ENCODE measurements at places on chromosomes 11 and 22. TPM values are rescaled to one million over a fixed set of nuclear protein-coding genes. Genes with fewer than 3 reads are reported as not detected.

DNA sequence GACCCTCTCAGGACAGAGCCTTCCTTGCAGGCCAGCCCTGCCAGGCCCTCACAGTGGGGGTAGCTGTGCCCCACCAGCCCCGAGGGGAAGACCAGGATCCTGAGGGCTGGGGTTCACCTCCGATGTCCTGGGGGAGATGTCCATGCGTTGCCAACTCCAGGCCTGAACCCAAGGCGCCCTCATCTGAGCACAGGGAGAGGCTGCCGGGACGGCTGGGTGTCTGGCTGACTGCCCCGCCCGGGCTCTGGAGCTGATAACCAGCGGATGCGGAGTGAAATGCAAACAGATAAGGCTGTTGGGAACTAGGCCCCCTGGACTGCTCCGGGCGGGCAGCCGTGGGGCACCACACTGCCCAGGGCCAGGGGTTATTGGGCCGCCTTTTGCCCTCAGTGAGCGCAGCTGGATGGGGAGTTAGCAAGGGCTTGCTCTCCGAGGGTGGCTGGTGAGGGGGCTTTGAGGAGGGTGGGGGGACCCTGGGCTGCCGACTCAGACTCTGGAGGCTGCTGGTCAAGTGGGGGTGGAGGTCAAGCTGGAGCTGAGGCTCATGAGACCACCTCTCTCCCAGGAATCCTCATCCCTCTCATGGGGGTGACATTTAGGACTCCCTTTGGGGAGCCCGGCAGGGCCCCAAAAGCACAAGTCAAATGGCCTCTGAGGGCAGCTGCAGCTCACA lies 5.6 kb upstream of the MUC6 start:
- DNase-seq: peak; percentile 37

- no peak for DNase-seq
These were observed 16.6 kb upstream of the MS4A6E start for GRCh38 chr11:60310407-60310998.

SLC5A1 gene
- not detected for total RNA-seq

DNA sequence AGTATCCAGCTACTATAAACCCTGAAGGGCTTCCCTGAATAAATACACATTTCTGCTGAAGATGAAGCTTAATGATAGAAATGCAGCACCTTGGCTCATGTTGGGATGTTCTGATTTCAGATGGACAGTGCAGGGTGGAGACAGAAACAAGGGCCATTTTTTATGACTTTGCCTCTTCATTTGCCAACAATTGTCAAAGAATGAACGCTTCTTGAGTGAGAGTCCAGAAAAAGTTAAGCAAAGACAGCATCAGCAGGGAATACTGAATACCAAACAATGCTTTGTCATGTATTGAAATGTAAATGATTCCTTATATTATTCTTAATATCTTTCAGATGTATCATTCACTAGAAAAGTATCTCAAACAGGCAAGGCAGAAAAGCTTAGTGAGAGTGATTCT lies 84.9 kb downstream of the TRPC6 start:
- no peak for DNase-seq

- DNase-seq: no peak
These were observed 19.9 kb downstream of the SERGEF start for GRCh38 chr11:17992916-17993315.

GGT5 gene
- not detected for total RNA-seq

KRTAP5-8 gene
- total RNA-seq: not detected

DNA sequence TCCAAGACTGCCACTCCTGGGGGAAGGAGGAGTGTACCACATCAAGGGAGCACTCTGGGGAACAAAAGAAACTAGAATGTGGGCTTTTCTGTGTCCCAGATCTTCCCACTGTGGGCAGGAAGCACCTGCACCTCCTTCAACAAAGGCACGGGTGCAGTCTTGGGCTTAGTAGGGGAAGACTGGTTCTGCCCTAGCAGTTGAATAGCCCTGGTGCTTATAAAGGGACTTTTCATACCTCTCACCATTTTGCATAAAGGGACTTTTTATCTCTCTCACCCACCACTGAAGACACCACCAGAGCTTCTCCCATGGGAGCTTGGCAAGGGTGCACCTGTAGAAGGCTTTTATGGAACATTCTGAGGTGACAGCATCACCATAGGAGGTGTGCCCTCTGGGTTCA lies 65.8 kb upstream of the MS4A8 start:
- DNase-seq: no peak

DNA sequence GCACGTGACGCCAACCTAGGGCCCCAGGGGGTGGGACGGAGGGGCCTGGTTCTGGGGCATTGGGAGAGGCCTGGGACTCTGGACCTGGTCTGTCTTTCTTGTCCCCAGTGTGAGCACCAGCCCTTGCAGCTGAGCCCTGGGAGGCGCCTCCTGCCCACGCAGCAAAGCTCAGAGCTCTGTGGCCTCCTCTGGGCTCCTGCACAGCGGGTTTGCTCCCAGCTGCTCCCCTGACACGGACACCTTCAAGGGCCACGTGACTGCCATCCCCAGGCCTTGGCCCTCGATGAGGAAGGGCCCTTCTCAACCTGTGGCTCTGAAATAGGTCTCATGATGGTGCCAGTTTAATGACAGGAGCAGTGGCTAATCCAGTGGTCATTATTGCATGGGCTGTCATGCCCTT lies 31.5 kb upstream of the CCDC188 start:
- no peak for DNase-seq

OR4D6 gene
- total RNA-seq: not detected

CRACR2B gene
- 9.0 TPM for total RNA-seq

- no peak for DNase-seq
These were observed 37.6 kb downstream of the GAB4 start for GRCh38 chr22:16970446-16970845.

GRCh38 chr11:130868721-130869390 lies 47.4 kb downstream of the SNX19 start:
- DNase-seq: no peak

GRCh38 chr11:96090711-96091110 lies 166.8 kb upstream of the MTMR2 start:
- DNase-seq: peak; percentile 10

- no peak for DNase-seq
These were observed 18.7 kb downstream of the POU2AF1 start for GRCh38 chr11:111360150-111361043.

OR4D5 gene
- not detected for total RNA-seq

- DNase-seq: no peak
These were observed 3.8 kb upstream of the INCENP start for GRCh38 chr11:62120001-62120400.

CD3E gene
- total RNA-seq: not detected

LDHAL6A gene
- total RNA-seq: not detected

GRCh38 chr11:28384418-28384817 lies 276.2 kb downstream of the METTL15 start:
- DNase-seq: peak; percentile 95

MS4A12 gene
- not detected for total RNA-seq

DNA sequence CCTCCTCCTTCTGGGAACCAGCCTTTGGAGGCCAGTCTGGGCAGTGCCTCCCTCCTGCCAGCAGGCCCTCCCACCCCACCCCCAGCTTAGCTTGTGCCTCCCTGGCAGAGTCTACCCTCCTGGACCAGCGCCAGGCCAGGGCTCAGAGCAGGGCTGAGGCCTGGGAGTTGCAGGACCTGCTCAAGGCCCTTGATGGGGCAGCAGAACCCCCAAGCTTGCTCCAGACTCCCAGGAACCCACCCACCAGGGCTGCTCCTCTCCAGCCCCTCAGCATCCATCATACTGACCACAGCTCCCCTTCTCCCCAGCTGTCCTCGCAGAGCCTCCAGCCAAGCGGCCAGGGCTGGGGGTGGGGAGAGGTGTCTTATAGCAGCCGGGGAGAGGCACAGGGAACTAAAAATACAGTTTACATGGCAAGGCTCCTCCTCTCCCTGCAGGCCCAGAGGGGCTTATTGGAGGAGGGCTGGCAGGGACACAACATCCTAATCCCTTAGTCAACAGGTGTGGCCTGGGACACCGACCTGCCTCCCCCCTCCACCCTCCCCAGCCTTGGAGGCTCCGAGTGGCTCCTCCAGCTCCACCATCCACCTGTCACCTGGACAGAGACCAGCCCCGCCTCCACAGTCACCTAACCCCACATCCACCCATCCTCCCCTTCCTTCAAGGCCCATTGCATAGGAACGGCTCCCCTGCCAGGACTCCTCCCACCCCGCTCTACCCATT lies 5.2 kb upstream of the MB start:
- peak; percentile 47 for DNase-seq

GRCh38 chr11:95911369-95911759 lies 12.5 kb downstream of the MTMR2 start:
- DNase-seq: no peak

CBX6 gene
- total RNA-seq: 32.5 TPM

GRCh38 chr11:94731880-94732601 lies 36.1 kb upstream of the AMOTL1 start:
- peak; percentile 80 for DNase-seq

VWCE gene
- not detected for total RNA-seq

DNA sequence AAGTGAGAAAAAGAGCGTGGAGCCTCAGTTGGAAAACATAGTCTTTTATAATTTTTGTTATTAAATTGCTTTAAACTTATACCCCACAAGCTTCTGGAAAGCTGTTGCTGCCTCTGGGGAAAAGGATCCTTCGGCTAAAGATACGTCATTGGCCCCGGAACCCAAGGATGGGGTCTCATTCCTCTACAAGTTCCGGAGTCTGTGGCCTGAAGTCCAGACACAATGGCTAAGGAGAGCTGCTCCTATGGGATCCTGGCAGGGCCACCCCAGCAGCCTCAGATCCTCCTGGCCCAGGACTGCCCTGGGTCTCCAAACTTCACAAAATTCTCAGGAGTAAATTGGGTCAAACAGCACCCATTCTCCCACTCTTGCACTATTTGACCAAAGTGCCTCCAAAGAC lies 5.9 kb downstream of the WT1 start:
- DNase-seq: no peak

- DNase-seq: no peak
These were observed 533.6 kb upstream of the API5 start for GRCh38 chr11:42778193-42778592.

GRCh38 chr11:108025387-108026080 lies 16.8 kb downstream of the CUL5 start:
- no peak for DNase-seq

SLC25A18 gene
- total RNA-seq: 1.5 TPM

DNA sequence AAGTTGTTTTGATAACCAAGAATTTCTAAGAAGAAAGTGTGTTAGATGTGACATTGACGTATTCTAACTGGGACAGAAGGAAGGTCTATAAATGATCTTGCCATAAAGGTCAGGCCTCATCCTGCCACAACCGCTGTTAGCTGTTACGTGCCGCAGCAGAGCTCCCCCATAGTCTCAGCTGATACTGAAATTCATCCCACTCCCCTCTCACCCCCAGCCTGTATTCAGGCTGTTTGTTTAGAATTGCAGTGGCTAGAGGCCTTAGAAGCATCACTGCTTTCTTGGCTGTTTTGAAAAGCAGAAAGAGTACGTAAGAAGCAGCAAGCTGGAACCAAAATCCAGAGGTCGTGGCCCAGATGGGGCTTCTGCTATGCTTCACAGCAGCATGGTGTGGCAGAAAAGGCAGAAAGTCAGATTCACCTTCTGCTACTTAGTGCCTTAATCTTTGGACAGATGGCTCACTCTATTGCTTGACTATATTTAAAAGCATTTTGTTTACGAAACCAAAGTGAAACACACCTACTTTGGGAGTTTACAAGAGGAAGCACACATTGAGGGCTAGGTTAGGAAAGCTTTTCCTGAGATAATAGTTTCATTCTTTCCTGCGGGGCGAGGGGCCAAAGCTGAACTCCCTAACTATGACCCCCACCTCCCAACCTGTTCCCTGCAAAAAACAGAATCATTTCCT lies 950 bp upstream of the LAYN start:
- DNase-seq: no peak

GRCh38 chr11:62127941-62128770 lies 4.3 kb downstream of the INCENP start:
- no peak for DNase-seq

DNA sequence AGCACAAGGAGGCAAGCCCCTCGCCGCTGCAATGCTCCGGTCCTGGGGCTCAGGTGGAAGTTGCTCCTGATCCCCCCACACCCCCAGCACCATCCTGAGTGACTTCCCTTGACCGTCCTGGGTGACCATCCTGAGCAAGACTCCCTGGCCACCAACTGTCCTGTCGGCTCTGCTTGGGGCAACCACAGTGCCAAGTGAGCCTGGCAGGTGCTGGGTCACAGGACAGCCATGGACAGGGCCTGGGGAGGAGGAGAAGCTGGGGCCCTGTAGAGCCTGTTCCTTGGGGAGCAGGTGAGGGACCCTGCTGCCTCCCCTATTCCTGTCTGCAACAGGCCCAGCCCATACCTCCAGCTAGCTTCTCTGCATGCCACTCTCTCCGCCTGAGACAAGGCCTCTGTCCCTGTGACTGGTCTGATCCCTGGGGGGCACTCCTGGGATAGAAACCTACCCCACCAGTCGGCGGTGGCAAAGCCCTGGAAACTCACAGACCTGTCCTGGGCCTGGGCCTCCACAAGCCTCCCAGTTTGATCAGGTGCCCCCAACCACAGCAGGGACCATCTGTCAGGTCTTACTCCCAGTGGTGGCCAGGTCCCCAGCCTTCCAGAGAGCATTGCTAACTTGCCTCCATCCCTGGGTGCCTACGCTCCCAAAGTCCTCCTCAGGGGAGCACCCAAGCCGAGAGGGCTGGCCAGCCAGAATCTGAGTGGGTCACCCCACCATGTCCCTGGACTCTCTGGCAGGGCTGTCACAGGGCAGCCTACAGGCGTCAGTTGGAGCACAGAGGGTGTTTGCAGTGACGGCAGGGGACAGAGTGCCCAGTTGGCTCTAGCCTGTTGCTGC lies 68.7 kb upstream of the WNT7B start:
- DNase-seq: no peak

- DNase-seq: no peak
These were observed 104.7 kb upstream of the OR4B1 start for GRCh38 chr11:48111891-48112290.

GRCh38 chr11:78417888-78418583 lies 416 bp upstream of the GAB2 start:
- peak; percentile 84 for DNase-seq

DNA sequence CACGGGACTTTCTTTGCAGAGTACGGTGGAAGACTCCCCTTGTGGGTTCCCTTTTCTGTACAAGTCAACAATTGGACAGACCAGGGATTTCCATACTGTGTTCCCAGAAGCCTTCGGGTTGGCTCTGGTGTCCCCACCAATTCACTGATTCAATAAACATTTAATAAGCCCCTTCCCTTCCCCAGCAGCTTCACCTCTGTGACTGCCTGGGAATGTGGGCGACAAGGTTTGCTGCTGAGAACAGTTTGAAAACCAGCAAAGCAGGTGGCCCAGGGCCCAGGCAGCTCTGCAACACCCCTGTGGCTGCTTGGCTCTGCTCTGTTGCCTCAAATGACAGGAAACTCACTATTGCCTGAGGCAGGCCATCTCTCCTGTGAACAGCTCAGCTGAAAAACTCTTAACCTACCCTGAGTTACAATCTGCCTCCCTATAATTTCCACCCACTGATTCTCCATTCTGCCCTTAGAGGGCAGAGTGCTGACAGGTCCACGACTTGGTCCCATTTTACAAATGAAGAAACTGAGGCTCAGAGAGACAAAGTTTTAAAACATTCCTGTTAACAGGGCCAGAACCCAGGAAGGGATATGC lies 10.4 kb downstream of the ADORA2A start:
- peak; percentile 41 for DNase-seq

RTN4R gene
- 1.7 TPM for total RNA-seq

- no peak for DNase-seq
These were observed 148.6 kb upstream of the MTNR1B start for GRCh38 chr11:92820860-92821259.

USH1C gene
- not detected for total RNA-seq

- no peak for DNase-seq
These were observed 241.4 kb downstream of the TTC28 start for GRCh38 chr22:28438183-28438768.

GRCh38 chr11:12397931-12398334 lies 20.6 kb downstream of the PARVA start:
- peak; percentile 80 for DNase-seq
